Thoracic aorta (tissue), 2 donors: ENCODE measurements at places on chromosomes 1 and 21. TPM values are rescaled to one million over a fixed set of nuclear protein-coding genes. Genes with fewer than 3 reads are reported as not detected.

CSRP1 gene
- total RNA-seq, result 2,051 TPM

RBP7 gene
- total RNA-seq, result 2.2 TPM

AGO3 gene
- total RNA-seq, result 49.9 TPM

CTSK gene
- 117 TPM for total RNA-seq

CRYBG2 gene
- not detected for total RNA-seq

SERPINC1 gene
- total RNA-seq, result not detected

KCNJ15 gene
- 1.8 TPM for total RNA-seq

TNFRSF18 gene
- 1.3 TPM for total RNA-seq

MAEL gene
- total RNA-seq, result not detected

PM20D1 gene
- total RNA-seq, result 0.14 TPM

SH2D2A gene
- 0.81 TPM for total RNA-seq

CD247 gene
- 8.5 TPM for total RNA-seq
